PC-9 (cell line): ENCODE measurements at places on chromosomes 3 and 15. TPM values are rescaled to one million over a fixed set of nuclear protein-coding genes. Genes with fewer than 3 reads are reported as not detected.

Gene BFSP2
- total RNA-seq = not detected in 2 replicates

GRCh38 chr3:37536840-37537239 lies 324.8 kb upstream of the CTDSPL start:
- no peak overlapping the region for H3K4me3 ChIP-seq
- H3K4me1 ChIP-seq = no peaks in the 10 kb centered on the region
- no peak overlapping the region for H3K27ac ChIP-seq
- H3K36me3 ChIP-seq = no peaks in the 10 kb centered on the region

DNA sequence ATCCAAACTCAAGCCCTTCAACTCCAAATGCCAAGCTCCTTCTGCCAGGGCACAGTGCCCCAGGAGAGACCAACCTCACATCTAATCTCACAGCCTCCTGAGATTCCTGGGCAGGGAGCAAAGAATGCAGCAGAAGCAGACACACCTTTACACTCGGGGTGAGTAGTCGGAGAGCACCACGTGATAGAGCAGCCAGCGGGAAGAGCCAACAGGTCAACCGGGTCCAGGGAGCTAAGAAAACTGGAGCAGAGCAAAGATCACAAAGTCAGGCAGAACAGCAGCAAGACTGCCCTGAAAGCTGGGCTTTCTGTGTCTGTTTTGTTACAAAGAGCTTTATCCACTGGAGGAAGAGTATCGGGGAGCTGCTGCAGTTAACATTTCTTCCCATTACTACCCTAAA lies 4.2 kb downstream of the B3GALNT1 start:
- no peak overlapping the region for H3K4me3 ChIP-seq
- H3K36me3 ChIP-seq = no peaks in the 10 kb centered on the region
- H3K27me3 ChIP-seq = no peaks in the 10 kb centered on the region
- H3K4me1 ChIP-seq = peaks cover 13% of the 10 kb centered on the region; the same call in 1 of the 2 replicates
- no peak overlapping the region for H3K27ac ChIP-seq

DNA sequence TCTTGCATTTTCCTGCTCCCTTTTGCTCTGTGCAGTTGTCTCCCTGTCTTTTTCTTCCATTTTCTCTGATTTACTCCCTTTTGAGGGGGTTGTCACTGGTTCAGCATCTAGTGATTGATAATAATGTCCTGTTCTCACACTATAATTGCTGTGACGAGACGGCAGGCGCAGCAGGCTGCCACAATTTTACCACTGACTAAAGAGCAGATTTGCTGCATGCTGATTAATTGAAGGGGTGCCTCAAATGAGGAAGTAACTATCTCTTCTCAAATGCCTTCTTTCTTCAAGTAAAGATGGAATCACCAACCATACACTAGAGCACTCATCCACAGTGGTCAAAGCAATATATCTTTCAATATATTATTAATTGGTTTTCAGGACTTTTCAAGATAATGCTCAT lies 219.3 kb downstream of the CBLB start:
- no peak overlapping the region for H3K27ac ChIP-seq
- H3K4me1 ChIP-seq = peaks cover 10% of the 10 kb centered on the region
- H3K27me3 ChIP-seq = no peaks in the 10 kb centered on the region
- no peak overlapping the region for H3K4me3 ChIP-seq
- no peak for DNase-seq

GRCh38 chr15:84834969-84835368 lies 17.8 kb downstream of the ALPK3 start:
- H3K27me3 ChIP-seq = no peaks in the 10 kb centered on the region
- no peaks in the 10 kb centered on the region for H3K36me3 ChIP-seq
- DNase-seq = no peak
- H3K4me3 ChIP-seq = no peak overlapping the region

DNA sequence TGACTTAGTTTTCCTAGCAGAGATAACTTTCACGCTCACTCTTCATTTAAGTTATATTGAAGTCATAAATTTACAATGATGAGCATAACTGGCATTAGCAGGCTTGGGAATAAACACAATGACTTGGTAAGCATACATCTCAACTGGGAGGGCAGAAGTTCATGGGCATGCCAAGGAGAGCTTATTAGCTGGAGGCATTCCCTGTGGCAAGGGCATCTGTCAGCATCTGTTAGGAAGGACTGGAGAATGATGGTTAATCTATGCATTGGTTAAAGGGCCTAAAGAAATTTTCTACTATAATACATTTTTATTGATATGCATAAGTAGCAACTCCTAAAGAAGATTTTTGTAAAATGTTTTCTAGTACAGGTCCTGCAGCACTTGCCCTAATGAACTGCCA lies 52.4 kb downstream of the NEK11 start:
- H3K4me3 ChIP-seq = no peak overlapping the region
- H3K27ac ChIP-seq = no peak overlapping the region
- no peaks in the 10 kb centered on the region for H3K36me3 ChIP-seq

- no peak overlapping the region for H3K4me3 ChIP-seq
- no peak overlapping the region for H3K27ac ChIP-seq
- no peak for DNase-seq
- H3K27me3 ChIP-seq = no peaks in the 10 kb centered on the region
- H3K36me3 ChIP-seq = no peaks in the 10 kb centered on the region
- peaks cover 14% of the 10 kb centered on the region for H3K4me1 ChIP-seq
Observed at GRCh38 chr15:70409388-70409787, 311.7 kb upstream of the TLE3 start.

Gene LOXL1
- total RNA-seq = 35.8 and 50.7 TPM in 2 replicates

Gene SPATA12
- total RNA-seq = 0.43 and 0.57 TPM in 2 replicates

DNA sequence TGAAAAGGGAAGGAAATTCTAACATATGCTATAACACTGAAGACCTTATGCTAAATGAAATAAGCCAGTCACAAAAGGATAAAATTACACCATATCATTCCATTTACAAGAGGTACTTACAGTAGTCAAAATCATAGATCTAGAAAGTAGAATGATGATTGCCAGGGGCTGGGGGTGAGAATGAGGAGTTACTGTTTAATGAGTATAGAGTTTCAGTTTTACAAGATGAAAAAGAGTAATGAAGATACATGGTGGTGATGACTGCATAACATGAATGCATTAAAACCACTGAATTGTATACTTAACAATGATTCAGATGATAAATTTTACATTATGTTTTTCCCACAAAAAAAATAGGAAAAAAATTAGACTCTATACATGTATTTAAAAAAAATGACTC lies 152.6 kb downstream of the SCAPER start:
- no peaks in the 10 kb centered on the region for H3K4me1 ChIP-seq
- H3K27me3 ChIP-seq = no peaks in the 10 kb centered on the region
- DNase-seq = no peak

DNA sequence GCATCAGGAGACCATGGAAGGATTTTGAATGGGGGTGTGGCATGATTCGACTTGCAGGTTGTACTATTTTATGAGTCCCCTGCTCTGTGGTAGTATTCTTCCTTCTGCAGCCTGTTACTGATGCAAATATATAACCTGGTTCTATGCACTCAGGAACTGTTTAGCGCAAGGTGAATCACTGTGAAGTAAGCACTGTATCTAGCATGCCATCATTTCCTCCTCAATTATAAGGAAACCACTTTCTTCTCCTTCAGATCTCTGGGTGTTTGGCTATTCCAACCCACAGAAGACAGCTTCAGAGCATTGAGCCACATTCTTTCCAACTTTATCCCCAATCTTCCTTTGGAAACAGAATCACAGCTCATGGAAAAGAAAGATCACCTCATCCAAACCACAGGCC lies 176.7 kb downstream of the DIPK2A start:
- no peaks in the 10 kb centered on the region for H3K4me1 ChIP-seq
- no peak for DNase-seq
- no peak overlapping the region for H3K4me3 ChIP-seq
- no peak overlapping the region for H3K27ac ChIP-seq
- no peaks in the 10 kb centered on the region for H3K36me3 ChIP-seq

GRCh38 chr3:18098960-18099587 lies 326.1 kb downstream of the SATB1 start:
- 0 out of 2 replicates have a peak overlapping the region, but pooled peaks have one; percentile 18 for H3K4me3 ChIP-seq
- H3K4me1 ChIP-seq = peaks cover 40% of the 10 kb centered on the region
- no peaks in the 10 kb centered on the region for H3K27me3 ChIP-seq
